NT2/D1 (cell line): ENCODE measurements at places on chromosomes 2 and 18.
A peak's percentile ranks its signal among the peaks of the same experiment; 100 is the strongest.

DNA sequence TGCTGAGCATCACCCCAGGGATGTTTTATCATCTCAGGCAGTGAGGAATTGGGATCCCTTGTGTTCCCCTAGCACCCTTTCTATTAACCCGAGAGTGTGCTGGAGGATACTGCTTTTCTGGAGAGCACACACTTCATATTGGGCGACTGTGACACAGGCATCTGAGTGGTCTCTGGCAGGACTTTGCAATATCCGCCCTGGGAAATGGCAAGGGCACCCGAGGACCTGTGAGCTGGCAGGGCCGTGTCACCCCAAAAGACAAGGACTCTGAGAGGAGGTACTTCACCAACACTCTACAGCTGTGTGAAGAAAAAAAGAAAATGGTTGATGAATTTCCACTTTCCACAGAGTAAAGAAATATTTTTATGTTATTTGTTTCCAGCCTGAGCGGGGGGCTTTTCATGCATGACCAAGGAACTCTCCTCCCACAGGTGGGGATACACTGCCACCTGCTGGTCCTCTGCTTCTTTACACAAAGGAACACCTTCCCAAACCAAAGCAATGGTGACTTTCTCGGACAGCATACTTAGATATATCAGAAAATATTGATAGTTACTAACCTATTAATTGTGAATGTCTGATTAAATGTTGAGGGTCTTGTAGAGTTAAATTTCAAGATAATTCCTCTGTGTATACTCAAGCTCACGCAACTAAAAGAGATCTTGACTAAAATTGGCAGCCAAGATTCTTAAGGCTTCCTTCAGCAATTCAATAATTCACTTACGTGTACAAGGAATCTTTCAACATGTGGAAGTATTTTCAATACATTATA, 45.9 kb upstream of the REG3G start:
- DNase-seq = peak; percentile 76

DNA sequence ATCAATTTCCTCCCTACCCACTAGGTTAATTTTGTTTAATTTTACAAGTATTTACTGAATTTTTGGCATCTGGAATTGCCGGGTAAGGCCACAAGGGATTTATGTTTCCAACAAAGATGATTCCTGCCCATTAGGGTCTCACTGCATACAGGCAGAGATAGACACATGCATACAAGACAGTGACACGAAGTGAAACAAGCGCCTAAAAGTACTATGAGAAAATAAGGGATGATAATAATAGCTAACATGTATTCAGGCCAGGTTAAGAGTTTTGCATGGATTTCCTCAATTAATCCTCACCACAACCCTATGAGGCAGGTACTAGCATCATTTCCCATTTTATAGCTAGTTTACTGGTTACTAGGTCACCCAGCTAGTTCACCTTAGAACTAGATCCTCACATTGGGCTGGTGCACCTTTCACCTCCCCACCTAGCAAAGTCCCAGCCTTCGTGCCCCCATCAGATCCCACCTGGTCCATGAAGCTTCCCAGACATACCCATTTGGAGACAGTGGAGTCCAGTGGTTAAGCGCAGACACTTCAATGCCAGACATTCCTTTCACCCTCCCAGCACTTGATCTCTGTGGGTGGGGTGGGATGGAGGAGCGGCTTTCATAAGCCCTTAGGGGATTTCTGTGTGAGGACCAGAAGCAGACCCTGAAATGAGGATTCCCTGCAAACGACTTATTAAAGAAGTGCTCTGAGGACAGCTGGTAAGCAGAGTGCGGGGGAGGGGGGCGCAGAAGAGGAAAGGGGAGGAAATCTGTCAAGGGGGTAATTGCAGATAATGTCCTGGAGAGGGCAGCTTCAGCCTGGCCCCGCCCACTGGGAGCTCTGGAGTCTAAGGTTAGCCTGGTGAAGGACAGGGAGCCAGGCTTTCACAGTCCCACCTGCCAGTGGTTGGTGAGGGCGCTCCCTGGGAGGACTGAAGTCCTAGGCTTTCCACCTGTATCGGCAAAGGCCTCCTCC, 5.8 kb upstream of the DGUOK start:
- DNase-seq = peak; percentile 50

DNA sequence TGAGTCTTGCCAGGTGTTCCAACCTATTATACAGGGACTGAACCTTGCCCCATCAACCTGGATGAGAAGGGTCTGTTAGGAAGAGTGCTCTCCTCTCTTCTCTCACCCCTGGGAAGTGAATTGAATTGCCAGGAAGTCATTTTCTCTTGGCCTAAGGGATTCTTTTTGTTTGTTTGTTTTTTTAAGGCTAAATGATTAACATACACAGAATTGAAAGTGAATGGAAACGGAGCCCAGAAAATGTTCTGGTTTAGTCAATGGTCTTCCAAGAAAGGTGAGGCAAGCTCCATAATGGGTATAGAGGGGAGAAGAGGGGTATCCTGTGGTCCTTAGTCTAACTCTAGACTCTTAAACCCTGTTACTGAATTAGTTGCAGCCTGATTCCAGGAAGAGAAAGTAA, 189.1 kb downstream of the FSHR start:
- DNase-seq = no peak

DNA sequence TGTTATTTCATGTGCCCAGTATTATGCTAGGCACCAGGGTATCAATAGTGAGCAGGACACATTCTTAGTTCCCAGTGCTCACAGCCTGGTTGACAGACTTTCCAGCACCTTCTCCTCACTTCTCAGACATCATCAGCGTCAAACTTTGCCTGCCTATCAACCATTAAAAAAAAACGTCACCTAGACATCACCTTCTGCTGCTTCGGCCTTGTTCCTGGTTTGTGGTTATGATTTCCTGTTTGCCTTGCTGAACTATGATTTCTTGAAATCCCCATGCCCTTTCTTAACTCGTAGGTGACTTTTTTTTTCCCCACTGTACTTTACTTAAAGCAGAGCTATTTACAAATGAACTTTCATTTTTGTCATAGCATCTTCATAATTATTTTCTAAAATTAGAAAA, 60.4 kb upstream of the NABP1 start:
- no peak for DNase-seq

- no peak for DNase-seq
Observed at GRCh38 chr2:78293768-78294167, 731.7 kb upstream of the REG3G start.

DNA sequence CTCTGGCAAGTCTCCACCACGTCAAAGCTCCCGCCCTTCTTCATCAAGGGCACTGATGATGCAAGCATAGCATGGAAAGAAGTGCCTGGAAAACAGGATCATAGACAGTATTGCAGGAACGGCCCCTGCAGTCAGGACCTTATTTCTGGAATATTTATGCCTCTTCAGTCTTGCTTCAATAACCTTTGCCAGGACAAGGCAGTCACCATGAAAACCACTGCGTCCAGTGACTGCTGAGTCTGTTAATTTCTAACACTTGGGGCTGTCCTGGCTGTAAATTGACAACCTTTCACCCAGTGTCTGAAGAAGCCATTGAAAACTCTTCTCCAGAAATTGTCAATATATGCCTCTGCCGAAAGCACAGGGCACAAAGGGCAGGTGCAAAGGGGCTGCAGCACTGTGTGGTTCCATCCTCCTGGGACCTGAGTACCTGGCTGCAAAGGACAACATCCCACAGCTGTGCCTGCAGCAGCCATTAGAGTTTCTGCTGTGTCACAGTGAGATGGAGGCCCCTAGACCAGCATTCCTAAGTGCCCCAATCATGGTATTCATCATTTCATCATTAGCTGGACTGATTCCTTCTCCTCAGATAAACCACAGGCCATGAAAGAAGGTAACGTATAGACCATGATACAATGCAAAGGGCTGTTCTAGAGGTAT, 819.6 kb downstream of the RNF144A start:
- no peak for DNase-seq

GRCh38 chr2:6657855-6658254, 207.9 kb downstream of the CMPK2 start:
- DNase-seq = no peak

- no peak for DNase-seq
Observed at GRCh38 chr2:231369580-231370428, 25.7 kb upstream of the B3GNT7 start.

DNA sequence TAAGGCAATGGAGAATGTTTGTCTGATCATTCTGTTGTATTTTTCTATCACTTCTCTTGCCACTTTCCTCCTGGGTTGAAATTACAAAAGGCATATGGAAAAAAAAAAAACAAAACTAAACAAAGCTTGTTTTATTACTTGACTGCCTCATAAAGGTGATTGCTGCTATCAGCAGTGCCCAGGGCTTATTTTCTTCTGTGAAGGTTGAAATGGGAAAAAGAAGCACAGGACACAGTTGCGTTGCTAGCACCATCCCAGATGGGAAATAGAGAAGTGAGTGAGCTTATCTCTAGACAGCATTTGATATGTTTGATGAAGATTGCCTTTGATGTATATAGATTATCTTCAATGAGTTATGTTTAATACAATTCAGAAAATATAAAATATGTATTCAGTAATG, 633.8 kb upstream of the ZNF804A start:
- DNase-seq = no peak

DNA sequence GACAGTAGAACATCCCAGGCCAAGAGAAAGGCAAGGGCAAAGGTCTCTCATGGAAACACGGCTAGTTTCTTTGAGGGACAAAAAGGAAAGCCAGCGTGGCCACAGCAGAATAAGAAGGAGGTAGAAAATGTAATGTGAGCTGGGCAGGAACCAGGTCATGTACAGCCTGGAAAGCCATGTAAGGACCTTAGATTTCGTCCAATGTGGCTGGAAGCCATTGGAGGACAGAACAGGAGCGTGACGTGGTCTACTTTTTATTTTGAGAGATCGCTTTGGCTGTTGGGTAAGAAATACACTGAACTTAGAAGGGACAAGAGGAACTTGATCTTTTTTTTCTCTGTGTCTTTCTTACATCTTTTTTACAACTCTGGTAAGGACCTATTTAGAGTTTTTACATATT, 57.8 kb upstream of the ANKRD44 start:
- DNase-seq = no peak

DNA sequence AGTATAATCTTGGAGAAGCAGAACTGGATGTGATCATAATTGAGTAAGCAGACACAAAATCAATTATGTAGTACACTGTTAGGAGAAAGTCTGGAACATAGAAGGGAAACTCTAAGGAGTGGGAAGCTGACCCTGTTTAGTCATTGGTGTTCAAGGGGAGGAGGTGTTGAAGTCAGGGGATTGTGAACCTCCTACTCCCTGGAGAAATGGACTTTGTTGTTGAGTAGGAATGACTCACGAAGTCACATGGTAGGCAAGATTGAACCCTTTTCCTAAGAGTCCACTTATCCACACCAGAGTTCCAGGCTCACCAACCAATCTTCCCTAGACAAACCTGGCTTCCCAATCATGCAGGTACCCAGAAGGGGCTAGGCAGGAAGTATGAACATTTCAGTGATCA, 81.0 kb upstream of the BCL11A start:
- no peak for DNase-seq

- no peak for DNase-seq
Observed at GRCh38 chr2:126616606-126617069, 39.3 kb upstream of the GYPC start.

- no peak for DNase-seq
Observed at GRCh38 chr2:211868996-211869533, 669.5 kb downstream of the ERBB4 start.

- no peak for DNase-seq
Observed at GRCh38 chr2:174666312-174666711, 68.7 kb upstream of the WIPF1 start.

DNA sequence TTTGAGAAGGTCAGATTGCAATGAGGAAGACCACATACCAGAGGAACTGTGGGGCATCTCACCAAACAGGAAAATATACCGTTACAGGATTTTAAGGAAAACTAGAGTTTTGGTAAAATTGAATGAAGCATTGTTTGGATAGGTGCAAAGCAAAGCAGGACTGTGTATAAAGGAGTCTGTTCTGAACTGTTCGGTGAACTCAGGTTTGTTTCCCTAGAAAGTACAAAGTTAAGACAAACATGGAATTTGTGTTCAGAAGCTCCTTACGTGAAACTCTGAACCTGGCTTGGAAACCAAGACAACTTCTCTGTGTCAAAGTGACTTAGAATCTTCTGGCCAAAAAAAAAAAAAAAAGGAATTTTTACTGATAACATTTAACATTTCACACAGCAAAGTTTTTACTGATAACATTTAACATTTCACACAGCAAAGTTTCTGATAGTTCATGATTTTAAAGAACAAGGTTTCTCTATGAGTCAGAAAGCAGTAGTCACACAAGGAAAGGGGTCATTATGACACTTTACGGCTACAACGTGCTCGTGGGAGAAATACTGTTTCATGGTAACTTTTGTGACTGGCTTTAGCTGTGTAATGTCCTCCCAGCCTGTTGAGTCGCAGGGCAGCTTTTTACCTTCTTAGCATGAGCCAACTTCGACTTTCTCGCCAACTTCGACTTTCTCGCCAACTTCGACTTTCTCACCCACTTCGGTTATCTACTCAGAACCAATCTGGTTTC, 21.2 kb upstream of the TET3 start:
- DNase-seq = no peak

- DNase-seq = no peak
Observed at GRCh38 chr2:100124761-100125160, 17.6 kb downstream of the AFF3 start.

DNA sequence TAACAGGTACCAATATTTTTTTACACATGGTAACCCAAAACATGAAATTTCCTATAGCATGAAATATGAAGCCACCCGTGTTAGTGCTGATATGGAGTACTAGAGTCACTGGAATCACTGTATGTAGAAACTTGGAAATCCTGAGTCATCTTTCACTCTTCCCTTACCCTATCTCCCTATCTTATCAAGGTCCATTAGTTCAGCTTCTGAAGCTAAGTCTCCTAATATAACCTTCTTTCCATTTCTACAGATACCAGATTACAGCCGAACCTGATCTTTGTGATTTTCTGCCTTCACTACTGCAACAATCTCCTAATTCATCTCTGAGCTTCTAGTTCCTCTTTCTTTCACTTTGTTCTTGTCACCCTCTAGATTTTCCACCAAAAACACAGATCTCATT, 59.0 kb downstream of the SEPTIN10 start:
- DNase-seq = no peak

- DNase-seq = no peak
Observed at GRCh38 chr2:159795841-159796690, 1.9 kb downstream of the CD302 start.

DNA sequence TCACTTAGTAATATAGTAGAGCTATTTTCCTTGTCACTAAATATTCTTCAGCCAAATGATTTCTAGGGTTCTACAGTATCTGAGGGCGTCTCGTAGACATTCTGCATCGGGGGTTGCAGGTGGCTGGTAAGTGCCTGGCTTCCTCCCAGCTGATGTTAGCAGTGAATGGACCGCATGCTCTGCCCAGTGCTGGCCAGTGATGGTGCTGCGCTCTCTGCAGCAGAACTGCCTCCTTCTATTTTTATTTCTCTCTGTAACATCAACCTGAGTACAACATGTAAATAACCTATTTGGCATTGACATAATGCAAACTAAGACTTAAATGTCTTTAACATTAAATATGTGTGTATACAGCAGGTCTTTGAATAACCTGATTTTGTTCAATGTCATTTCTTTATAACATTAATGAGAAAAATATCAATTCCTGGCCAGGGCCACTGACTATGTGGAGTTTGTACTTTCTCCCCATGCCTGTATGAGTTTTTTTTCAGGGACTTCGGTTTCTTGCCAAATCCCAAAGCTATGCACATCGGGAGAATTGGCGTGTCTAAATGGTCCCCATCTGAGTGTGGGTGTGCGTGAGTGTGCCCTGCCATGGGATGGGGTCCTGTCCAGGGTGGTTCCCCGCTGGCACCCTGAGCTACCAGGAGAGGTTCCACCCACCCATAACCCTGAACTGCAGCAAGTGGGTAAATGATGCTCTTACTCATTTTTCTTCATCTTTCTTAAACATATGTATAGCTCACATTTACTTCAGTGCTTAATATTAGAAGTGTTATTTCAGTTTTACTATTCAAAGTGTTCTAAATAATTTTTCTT, 278.2 kb upstream of the EPAS1 start:
- DNase-seq = no peak
